ENCODE measurements at places on chromosomes 7 and 10.

DNA sequence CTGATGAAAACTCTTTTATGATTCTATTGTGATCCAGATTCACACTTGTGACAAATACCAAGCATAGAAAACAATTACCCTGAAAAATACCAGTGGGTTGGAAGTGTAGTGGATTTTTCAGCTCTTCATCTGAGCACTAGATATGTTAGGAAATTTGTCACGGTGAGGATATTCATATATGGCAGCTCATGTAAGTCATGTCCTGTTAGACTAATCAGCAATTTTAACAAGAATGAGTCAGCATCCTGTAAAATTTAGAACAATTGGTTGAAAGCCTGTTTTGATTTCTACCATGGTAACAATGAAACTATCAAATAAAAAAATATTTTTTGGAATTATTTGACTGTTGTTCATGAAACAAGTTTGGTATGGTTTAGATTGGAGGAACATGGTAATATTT, 334.3 kb downstream of the CACNA2D1 start:
- DNase-seq: no peak

GRCh38 chr10:84452003-84452402, 123.6 kb downstream of the CCSER2 start:
- no peak for DNase-seq

- DNase-seq: no peak
Measured at GRCh38 chr7:17236603-17237002, 61.8 kb upstream of the AHR start.

DNA sequence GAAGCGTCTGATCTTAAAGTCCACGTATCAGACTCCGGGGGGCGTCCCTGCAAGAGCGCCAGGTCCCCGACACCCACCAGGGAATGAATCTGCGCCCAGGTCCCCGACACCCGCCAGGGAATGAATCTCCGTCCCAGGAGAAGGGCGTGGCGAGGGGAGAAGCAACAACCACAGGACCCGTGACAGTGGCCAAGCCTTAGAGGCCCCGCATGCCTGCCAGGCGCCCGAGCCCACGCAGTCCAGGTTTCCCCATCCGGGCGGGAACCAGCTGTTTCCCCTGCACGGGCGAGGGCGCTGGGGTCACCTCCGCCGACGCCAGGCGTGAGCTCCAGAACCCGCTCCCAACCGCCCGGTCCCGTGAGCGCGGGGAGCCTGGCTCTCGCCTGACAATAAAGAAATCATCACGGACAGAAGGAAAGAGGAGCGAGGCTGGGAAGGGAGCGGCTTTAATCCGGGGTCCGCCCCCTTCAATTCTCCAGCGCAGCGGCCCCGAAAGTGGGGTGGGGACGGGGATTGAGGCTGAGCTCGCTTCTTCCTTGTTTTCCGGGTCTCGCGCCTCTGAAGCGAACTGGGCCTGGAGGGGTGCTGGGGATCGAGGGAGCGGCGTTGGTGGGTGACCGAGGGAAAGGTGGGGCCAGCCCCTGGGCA, 29.0 kb upstream of the BMS1 start:
- DNase-seq: no peak

DNA sequence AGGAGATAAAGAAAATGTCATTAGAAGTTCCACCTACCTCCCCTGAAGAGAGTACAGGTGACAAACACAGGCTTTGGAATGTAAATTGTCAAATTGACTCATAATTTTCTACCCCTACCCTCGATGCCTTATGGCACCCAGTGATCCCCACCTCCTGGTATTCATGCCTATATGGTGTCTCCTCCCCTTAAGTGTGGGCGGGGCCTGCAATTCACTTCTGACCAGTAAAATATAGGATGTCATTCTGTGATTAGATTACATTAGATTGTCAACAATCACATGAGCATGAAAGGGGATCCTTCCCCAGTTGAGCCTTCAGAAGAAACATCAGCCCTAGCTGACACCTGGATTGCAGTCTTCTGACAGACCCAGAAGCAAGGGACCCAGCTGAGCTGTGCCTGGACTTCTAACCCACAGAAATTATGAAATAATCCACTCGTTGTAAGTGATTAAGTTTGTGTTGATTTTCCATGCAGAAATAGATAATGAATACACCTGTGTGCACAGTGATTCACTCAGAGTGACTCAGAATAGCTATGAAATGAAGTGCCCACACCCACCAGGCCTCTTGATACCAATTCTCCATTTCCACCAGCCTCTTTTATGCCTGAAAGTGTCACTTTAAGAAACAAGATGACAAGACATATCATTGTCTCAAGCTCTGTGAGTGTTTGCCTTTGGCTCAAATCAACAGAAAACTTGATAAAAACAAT, 8.5 kb upstream of the SLC39A12 start:
- DNase-seq: no peak

DNA sequence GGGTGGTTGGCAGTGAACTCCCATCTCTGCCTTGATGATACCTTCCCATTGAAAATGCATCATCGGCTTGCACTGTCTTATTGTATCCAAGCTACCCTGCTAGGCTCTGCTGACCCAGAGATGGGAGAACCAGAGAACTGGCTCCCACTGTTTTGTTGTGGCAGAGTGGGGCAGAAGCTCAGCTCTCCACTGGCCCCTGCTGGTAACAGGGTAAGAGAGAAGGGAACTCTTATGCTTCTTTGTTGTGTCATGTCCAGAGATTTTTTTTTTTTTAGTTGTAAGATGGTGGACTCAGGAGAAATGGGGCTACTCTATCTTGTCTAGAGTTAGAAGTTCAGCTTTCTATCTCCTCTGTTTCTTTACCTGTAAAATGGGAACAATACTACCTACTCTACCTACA, 100.5 kb upstream of the SDK1 start:
- DNase-seq: no peak

DNA sequence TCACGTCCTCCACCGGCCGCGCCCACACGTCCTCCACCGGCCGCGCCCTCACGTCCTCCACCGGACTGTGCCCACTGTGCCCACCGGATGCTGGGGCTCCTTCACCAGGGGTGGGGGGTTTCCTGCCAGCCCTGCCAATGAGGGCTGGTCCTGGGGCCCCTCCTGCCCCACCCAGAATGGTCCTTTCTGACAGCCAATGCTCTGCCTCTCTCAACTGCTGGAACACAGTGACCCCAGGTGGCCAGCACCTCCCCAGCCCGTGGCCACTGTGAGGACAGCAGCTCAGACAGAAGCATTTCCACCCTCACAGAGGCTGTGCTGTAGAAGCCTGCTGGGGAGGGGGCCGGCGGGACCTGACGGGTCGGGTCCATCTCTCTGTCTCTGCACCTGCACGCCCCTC, 90.1 kb upstream of the DNAAF5 start:
- DNase-seq: no peak

DNA sequence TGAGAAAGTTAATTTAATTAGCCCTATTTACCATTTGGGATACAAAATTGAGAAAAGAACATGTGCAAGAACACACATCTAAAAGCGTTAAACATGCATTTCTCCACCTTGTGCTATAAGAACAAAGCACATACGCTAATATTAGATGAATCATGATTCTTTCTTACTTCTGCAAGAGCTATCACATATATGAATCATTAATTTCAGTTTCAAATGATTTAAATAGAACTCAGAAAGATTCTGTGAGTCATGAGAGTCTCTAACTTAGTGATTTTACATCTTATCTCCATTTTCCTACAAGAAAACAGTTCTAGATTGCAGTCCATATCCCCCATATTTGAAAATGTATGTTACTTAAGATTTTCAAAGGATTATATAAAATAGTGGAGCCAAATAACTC, 173.9 kb downstream of the RNLS start:
- DNase-seq: no peak

DNA sequence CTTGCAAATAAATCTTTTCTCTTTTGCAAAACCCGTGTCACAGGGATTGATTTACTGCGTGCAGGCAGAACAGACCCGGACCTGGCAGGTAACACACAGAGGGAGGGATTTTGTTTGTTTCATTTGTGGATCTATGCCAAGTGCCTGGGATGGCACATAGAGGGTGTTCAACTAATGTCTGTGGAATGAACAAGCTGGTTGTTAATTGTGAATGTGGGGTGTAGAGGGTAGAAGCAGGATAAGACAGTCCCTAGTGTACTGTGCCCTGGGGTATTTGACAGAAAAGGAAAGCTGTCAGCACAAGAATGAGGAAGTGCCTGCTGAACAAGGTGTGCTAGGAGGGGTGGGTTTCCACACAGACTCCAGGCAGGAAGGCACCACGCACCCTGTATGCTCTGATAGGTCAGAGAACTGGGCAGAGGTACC, 331.8 kb downstream of the CALN1 start:
- no peak for DNase-seq
